Activated effector memory CD4-positive, alpha-beta T cell treated with Interleukin-2 at 50 U/mL for 16 hours (primary cell): ENCODE measurements at places on chromosomes 7 and 10.
A peak's percentile ranks its signal among the peaks of the same experiment; 100 is the strongest.

- no peak for DNase-seq
Observed at GRCh38 chr10:73590881-73591799, at the start of gene USP54. Gene USP54, minus strand, starts transcription at chr10:73591342. Its CDS starts 15,684 bp downstream, at chr10:73575658.

DNA sequence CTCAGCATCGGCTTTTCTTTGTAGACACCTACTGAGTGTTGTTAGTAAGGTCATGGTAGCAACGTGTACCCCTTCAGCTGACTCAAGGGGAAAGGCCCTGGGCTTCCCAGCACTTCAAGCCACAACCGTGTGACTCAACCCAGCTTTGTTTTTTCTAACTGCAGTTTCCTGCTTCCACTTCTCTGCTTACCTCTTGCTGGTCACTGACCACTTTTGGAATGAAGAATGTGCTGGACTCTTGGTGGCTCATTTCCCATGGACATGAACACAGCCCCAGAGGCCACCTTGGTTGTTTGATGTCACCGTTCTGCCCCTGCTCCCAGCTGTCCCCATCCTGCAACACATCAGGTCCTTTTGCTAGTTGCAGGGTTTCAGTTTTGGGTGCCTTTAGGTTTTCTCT lies 69.5 kb upstream of the ZNF438 start:
- DNase-seq = peak; percentile 10

GRCh38 chr10:93390306-93391090 lies 91.6 kb downstream of the MYOF start:
- no peak for DNase-seq

GRCh38 chr7:151856098-151856497 lies 20.8 kb downstream of the PRKAG2 start:
- no peak for DNase-seq

DNA sequence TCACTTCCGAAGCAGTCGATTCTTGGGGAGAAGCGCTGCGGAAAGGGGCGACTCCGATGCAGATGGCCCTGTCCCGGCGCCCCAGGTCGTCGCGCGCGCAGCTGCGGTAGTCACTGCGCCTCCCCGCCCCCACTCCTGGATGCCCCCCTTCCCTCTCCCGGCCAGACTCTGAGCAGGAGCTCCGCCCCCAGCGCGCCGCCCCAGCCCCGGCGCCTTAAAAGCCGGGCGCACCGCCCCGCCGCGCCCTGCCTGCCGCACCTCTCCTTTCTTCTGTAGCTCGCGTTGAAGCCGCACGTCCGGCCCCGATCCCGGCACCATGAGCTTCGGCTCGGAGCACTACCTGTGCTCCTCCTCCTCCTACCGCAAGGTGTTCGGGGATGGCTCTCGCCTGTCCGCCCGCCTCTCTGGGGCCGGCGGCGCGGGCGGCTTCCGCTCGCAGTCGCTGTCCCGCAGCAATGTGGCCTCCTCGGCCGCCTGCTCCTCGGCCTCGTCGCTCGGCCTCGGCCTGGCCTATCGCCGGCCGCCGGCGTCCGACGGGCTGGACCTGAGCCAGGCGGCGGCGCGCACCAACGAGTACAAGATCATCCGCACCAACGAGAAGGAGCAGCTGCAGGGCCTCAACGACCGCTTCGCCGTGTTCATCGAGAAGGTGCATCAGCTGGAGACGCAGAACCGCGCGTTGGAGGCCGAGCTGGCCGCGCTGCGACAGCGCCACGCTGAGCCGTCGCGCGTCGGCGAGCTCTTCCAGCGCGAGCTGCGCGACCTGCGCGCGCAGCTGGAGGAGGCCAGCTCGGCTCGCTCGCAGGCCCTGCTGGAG lies at the start of gene INA:
Gene INA, plus strand, starts transcription at position 243 of the 817 bp plus-strand sequence. Its CDS starts 74 bp downstream, at position 317.
- no peak for DNase-seq

DNA sequence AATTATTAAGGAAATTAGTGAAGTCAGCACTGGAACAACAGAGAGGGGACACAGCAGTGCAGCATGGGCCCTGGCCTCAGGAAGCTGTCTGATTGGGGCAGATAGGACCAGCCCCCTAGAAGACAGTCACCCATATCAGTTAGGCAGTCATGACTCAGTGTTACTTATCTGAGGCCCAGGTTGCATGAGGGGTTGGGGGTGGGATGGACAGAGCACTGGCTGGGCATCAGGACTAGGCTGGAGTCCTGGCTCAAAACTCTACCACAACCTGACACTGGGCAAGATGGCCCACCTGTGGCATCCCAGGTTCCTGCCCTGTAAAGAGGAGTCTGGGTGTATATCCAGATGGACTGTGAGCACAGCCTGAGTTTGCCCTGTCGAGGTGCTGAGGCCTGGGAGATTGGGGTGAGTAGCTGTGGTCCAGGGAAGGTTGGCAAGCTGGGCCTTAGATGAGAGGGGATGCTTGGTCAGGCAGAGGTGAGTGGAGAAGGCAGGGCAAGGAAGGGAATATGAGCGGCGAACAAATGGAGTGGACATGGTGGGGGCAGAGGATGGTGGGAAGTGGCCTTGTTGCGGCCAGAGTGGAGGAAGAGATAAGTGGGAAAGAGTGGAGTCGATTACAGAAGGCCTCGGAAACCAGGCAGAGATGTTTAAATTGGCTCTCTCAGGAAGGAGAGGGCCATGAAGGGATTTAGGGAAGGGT lies 37.5 kb downstream of the HK1 start:
- no peak for DNase-seq

DNA sequence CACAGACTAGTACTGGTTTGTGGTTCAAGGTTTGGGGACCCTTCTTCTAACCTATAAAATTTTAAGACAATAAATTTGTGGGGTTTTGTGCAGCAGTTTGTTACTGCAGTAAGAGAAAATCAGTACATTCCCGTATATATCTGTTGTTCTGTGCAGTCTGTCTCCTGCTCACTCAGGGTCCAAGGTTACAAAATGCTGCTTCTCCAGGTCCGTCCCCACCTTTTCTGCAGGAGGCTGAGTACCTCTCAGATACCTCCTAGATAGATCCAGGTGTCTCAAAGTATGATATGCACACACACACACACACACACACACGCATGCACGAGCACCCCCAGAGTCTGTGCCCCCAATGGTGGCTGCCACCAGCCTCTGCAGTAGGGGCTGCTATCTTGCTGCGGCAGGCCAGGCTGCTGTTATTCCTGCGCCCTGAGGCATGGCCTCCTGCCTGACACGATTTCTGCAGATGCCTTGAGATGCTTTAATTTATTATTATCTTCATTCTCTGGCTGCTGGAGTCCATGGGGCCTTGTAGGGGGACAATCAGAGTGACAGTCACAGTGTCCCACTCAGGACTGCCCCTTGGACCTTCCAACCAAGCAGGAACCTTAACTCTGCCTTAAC lies 25.2 kb upstream of the ASL start:
- DNase-seq = no peak

DNA sequence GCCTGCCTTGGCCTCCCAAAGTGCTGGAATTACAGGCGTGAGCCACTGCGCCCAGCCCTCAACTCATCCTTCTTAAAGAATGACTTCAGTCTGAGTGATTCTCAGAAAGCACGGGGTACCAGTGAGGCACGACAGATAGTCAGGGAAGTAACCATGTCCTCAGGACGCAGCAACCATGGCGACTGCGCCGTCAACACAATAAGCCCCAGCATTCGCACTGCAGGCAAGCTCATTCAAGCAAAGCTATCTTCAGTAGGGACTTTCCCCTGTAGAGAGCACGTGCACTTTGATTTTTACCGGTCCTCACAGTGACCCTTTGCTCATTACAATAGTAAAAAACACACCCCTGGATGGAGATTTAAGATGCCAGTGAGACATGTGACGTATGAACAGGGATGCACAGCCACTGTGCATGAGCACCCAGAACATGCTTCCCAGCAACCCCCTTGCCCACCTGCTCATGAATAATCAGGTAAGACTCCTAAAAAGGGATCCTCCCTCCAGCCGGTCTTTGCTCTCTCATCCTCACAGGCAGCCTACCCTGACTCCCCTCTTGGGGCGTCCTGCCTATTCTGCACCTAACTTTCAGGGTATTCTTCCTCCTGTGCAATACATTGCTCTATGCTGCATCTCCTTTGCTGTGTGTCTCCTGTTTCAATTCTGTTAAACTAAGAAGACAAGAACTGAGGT lies 9.1 kb downstream of the WDR86 start:
- DNase-seq = no peak

- DNase-seq = no peak
Observed at GRCh38 chr10:102643336-102644065, 778 bp upstream of the TRIM8 start.

DNA sequence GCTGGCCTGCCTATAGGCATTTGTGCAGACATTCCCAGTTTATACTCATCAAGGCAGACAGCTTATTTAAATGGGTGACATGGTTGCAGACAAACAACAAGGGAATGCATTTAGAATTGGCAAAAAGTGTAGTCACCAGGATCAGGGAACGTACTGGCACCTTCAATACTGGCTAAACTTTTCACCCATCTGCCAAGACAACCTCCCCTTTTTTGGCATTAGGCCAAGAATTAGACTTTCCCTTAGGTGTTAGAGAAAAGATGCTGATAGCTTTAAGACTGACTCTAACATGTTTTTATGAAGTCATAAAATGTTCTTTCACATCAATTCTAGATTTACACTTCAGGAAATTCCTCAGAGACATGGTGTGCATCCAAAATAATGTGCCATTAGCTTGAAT lies 365.9 kb downstream of the PHTF2 start:
- DNase-seq = no peak

DNA sequence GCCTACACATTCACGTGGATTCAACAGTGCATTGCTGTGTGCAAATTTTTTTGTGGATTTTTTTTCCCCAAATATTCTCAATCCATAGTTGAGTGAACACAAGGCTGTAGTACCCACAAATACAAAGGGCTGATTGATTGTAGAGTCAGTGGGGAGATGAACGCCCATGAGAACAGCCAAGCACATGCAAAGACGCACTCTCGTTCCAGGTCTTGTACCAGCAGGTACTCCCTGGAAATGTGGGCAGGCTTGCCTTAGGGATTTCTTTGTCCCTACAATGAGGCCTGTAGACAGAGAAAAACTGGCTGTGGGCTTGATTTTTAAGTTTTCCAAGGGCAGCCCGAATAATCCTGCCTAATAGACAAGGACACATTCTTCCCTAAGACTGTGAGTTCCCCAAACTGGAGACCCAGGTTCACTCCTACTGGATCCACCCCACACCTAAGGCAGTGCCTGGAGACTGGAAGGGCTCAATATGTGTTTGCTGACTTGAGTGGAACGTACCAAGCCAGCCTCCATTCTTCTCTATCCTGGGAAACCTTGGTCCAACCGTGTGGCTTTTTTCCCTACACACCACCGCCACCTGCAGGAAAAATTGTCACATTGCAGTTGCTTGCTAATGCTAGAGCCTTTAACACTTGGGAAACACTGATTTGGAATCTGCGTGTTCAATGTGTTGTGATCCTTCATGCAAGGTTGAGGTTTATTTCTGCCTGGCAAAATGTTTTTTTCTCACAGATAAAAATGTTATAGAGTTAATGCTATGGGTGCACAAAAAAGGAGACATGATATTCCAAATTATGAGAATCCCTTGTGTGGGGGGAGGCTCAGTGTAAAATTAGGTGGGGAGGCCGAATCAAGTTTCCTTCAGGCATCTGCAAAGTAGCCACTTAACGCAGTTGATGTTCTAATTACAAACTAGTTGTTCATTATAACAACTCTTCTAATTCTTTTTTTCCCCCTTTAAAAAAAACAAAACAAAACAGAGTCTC lies 49.3 kb downstream of the PPP1R17 start:
- DNase-seq = no peak

DNA sequence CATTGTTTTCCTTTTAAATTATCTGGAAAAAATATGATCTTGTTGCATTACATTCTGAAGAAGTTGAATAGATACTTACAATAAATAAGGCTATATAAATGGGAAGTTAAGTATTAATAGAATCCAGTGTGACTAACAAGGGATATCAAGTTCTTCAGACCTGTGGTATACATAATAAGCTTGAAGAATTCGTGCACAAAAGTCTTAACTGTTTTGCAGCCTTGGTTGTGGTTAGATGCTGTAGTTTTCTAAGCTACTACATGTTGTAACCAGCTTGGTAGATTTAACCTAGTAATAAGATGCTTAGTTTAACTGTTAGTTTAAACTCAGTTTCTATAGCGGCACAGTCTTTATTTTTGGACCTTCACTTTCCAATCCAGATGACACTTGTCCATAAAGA lies 106.2 kb upstream of the GLCCI1 start:
- DNase-seq = no peak

GRCh38 chr10:44673245-44673983 lies 237.7 kb upstream of the TMEM72 start:
- no peak for DNase-seq

GRCh38 chr10:70760271-70760787 lies 24.8 kb downstream of the TBATA start:
- no peak for DNase-seq

- DNase-seq = no peak
Observed at GRCh38 chr7:80748363-80749042, 110.1 kb downstream of the CD36 start.

DNA sequence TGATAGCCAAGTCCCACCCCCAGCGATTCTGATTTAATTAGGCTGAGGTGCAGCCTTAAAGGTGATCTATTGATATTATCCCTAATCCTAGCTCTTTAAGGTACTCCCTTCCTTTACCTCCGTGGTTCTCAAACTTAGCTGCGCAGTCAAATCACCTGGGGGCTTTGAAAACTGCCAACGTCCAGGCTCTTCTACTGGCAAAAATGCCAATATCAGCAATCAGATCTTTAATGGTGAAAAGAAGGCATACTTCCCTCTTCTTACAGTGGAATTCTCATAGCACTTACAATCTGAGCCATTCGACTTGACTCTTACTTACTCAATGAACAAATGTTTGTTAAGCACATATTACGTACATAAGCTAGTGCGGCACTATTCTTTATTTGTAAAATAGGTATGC lies 704 bp upstream of the SLC35B4 start:
- DNase-seq = no peak

DNA sequence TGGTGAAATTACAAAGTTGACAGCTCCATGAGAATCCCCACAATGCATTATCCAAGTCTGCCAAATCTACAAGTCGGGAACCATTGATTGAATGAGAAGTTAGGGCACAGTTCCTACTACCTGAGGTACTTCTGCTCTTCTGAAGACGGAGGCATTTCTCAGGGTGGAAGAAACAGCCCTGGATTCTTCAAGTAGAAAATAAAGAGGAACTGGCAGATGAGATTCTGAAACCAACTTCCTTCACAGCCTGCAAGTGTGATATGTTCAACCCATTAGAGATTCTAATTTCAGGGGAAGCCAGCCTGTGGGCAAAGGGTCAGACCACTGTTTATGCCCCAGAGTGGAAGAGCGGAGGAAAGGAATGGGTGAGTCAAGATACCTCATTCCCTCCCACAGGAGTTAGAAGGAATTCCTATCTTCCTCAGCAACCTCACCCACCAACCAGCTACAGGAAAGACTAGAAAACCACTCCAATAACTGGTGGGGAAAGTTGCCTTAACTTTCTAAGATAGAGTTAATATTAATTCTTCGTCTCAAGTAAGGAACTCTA lies 50.5 kb upstream of the BMPER start:
- no peak for DNase-seq

DNA sequence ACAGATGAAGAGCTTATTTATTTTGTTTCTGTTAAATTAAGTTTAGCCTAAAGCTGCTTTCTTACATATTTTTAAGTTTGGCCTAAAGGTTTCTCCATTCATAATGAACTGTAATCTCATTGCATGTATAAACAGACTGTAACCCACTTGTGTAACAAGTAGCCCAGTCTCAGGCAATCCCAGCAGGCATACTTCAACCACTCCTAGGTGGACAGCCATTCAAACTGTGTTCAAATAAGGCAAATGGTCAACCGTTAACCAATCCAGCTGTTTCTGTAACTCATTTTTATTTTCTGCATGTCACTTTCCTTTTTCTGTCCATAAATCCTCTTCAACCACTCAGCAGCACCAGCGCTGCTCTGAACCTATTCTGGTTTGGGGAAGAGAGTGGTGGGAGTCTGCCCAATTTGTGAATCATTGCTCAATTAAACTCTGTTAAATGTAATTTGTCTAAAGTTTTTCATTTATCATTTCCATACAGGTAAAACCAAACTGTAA lies 35.9 kb downstream of the PHYHIPL start:
- DNase-seq = no peak

GRCh38 chr7:44740055-44740454 lies 8.6 kb upstream of the ZMIZ2 start:
- DNase-seq = no peak
